NCI-H69 (cell line): ENCODE measurements at places on chromosomes 4 and X.

- no peak for DNase-seq
These were observed 8.2 kb upstream of the TRAM1L1 start for GRCh38 chr4:117093571-117093970.

- no peak for DNase-seq
These were observed 13.9 kb upstream of the GABRB1 start for GRCh38 chr4:47017494-47017893.

- DNase-seq: no peak
These were observed 16.7 kb upstream of the SOD3 start for GRCh38 chr4:24778464-24779225.

GRCh38 chrX:107574711-107575110 lies 53.6 kb upstream of the PRPS1 start:
- no peak for DNase-seq

- no peak for DNase-seq
These were observed 30.4 kb downstream of the KIT start for GRCh38 chr4:54687887-54688841.

DNA sequence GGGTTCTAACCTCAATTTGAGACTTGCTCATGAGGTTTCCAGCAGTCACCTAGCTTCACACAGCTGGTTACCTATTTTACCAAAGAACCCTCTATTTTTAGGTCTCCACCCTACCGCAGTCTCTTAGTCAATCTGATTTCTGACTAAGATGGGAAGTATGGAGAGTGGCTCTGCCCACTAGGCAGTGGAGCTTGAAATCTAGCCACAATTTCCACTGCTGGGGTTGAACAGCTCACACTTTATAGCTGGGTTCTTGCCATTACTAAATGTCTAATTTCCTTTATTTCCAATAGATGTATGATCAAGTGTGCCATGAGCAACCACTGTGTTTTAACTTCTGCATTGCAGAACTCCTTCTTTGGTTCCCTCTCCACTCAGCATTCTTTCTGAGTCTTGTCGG lies 43.1 kb downstream of the GASK1B start:
- DNase-seq: no peak

- no peak for DNase-seq
These were observed 60.1 kb upstream of the ACSL4 start for GRCh38 chrX:109793191-109793590.

DNA sequence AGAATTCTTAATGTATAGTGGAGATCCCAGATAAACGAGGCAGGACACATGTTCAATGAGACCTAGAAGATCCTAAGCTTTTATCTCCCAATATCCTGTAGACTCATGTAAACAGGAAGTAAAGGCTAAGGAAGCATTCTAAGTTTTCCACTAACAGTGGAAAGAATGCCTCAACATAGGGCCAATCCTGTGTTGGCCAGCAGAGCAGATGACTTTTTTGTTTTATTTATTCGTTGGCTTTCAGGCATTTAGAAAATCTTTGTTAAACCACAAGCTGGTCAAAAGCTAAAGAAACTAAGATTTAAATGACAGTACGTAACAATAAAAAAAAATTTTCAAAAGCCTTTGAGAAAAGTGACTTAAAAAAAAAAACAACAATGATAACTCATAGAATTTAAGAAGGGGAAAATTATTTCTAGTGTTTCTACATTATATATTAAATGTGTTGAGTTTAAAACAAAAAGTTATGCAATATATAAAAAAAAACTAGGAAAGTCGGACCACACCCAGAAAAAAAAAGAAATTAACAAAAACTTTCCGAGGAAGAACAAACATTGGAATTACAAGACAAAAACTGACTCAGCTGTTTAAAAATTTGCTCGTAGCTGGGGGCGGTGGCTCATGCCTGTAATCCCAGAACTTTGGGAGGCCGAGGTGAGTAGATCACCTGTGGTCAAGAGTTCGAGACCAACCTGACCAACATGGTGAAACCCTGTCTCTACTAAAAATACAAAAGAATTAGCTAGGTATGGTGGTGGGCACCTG lies 759.3 kb downstream of the FSTL5 start:
- DNase-seq: no peak

- no peak for DNase-seq
These were observed 113.8 kb upstream of the GABRA2 start for GRCh38 chr4:46503739-46504138.

DNA sequence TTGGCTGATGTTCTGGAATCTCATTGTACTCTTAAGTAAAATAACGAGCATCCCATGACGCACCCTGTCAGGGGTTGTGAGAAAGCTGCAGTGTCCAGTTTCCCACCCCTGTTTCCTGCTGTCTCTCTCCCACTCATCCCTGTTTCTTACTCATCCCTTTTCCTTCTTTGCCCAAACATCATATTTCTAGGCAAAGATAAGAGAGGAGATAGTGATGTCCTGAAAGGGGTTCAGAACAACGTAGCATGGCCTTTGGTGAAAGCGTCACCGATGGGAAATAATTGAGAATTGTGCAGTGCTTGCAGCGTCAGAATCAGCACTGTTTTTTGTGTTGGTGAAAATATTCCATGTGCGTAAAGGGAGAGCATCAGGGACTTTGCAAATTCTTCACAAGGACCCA lies 23.5 kb upstream of the TMEM165 start:
- DNase-seq: no peak

DNA sequence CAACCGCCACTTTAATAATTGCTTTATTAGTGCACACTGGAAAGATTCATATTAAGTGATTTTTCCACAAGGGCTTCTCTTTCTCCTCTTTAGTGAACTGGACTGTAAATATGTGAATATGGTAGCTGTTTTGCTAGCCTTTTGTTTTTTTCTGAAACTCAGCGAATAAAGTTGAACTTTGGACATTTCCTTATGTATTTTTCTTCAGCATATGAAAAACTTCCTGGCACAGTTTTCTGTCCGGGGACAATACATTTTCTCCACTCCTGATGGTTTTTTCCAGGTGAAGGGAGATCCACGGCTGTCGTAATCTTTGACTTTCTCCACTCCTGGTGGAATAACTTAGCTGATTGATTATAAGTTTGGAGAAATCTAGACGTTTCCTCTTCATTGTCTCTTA lies 457.4 kb upstream of the FAT1 start:
- no peak for DNase-seq

DNA sequence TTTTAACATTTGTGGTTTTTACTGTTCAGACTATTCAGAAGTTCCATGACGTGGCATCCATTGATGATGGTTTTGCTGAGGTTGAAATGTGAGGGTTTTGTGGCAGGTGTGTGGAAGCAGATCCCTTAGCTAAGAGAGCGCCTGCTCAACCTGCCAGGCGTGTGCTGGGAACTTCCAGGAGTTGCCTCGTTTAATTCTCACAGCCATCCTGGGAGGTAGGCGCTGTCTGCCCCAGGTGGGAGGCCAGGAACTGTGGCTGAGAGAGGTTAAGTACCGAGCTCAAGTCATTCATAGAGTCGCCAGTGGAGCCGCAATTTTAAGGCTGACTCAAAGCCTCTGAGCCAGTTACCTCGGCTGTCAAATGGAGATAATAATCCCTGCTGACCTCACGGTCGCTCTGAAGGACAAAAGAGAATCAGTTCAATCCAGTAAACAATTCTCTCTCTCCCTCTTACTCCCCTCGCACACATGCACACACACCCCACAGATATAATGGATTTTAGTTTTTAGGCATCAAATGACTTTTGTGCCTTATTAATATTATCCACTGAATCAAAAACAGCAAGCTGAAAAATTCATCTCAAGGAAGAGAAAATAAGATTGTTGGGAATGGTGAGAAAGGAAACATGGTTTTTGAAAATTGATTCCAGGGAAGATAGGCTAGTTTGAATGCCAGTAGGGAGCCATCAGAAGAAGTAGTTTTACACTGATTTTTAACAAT lies 171.3 kb downstream of the PTTG2 start:
- DNase-seq: peak; percentile 26

GRCh38 chrX:8403988-8404387 lies 60.6 kb upstream of the VCX3B start:
- peak; percentile 20 for DNase-seq

- DNase-seq: no peak
These were observed 18.2 kb downstream of the FTHL17 start for GRCh38 chrX:31053621-31054020.

GRCh38 chrX:16333453-16333852 lies 166.2 kb downstream of the MAGEB17 start:
- DNase-seq: no peak

GRCh38 chr4:10105421-10105820 lies 11.2 kb downstream of the WDR1 start:
- no peak for DNase-seq

GRCh38 chr4:102312417-102312816 lies 32.9 kb downstream of the SLC39A8 start:
- no peak for DNase-seq

- peak; percentile 47 for DNase-seq
These were observed 1.5 kb upstream of the NR3C2 start for GRCh38 chr4:148443512-148444295.

GRCh38 chr4:72209600-72209999 lies 177.8 kb downstream of the NPFFR2 start:
- no peak for DNase-seq

DNA sequence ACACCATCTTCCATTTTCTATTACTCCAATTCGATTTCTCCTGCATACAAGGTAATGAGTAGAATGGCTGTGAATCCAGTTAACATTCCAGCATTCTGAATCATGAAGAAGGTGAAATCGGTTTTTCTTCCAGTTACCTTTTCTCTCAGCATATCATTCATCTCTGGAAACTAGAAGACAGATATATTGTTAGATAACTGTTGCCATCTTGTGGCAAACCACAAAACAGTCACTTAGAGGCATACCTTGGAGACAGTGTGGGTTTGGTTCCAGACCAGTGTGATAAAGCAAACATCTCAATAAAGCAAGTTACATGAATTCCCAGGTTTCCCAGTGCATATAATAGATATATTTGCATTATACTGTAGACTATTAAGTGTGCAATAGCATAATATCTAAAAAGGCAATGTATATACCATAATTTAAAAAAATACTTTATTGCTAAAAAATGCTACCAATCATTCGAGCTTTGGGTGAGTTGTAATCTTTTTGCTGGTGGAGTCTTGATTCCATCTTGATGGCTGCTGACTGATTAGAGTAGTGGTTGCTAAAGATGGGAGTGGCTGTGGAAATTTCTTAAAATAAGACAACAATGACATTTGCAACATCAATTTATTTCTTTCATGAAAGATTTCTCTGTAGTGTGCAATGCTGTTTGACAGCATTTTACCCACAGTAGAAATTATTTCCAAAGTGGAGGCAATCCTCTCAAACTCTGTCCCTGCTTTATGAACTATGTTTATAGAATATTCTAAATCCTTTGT lies 82.1 kb downstream of the SLC39A8 start:
- peak; percentile 78 for DNase-seq

DNA sequence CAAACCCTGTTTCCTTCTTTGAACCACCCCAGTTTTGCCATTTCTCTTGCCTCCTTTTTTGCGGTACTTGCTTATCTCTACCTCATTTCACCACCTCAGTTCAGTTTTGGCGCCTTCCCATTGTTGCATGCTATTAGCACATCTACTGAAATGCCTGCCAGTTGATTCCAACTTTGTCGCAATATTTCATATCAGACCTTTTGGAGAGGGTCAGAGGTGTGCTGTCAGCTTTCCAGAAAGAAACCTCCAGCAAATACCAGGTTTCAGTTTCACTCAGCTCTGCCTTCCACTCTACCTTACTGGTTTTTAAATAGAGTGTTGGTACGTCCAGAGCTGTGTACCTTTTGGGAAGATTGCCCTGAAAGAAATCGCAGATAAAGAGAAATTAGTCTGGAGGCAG lies 91.9 kb upstream of the CPEB2 start:
- no peak for DNase-seq

DNA sequence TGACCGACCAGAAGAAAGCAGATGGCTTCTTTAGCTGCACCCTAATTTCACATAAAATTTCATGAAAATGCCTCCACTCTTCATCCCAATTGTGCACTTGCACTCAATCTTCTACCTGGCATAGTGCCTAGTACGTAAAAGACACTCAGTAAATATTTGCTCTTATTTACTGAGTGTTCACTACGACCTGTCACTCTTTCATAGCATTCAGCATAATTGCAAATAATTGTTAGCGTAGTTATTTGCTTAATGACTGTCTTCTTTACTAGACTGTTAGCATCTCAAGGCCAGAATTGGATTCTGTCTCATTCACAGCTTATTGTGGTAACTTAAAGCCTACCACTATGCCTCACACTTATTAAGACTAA lies 130.2 kb downstream of the ENOX2 start:
- peak; percentile 91 for DNase-seq

- no peak for DNase-seq
These were observed 797.6 kb upstream of the AADAT start for GRCh38 chr4:170887396-170887795.

DNA sequence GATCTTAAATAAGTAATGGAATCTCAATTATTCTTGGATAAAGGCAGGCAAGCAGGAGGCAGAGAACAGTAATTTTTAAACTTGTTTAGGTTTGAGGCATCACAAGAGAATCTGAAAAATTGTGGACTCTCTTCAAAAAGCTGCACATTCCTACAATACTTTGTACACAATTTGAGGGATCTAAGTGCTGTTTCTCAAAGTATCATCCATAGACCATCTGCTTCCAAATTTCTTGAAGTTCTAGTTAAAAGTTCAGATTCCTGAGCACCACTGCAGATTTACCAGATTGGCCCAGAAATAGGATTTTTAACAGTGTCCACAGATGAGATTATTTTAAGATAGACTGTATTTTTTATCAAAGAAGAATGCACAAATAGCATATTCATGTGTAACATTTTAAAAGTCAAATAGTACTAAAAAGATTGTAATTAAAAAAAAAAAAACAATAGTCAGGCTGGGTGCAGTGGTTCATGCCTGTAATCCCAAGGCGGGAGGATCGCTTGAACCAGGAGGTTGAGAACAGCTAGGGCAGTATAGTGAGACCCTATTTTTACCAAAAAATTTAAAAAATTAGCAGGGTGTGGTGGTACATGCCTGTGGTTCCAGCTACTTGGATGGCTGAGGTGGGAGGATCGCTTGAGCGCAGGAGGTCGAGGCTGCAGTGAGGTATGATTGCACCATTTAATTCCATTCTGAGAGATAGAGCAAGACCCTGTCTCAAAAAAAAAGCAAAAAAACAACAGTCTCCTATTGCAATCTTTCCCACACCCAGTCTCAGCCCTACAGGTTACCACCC lies 14.2 kb upstream of the FNIP2 start:
- DNase-seq: no peak

GRCh38 chr4:10727140-10727880 lies 42.7 kb upstream of the CLNK start:
- peak; percentile 5 for DNase-seq
